ENCODE measurements at places on chromosomes 3 and 15. TPM values are rescaled to one million over a fixed set of nuclear protein-coding genes. Genes with fewer than 3 reads are reported as not detected.
A peak's percentile ranks its signal among the peaks of the same experiment; 100 is the strongest.

The PLIN1 gene
- total RNA-seq, result 0.32 TPM

The CFAP44 gene
- total RNA-seq, result 5.4 TPM

The KATNBL1 gene
- 40.5 TPM for total RNA-seq

The CACNA2D3 gene
- 0.20 TPM for total RNA-seq

The NT5DC2 gene
- total RNA-seq, result 125 TPM

The KBTBD13 gene
- not detected for total RNA-seq

The BNC1 gene
- not detected for total RNA-seq

The SKOR1 gene
- total RNA-seq, result 0.81 TPM

GRCh38 chr3:134710313-134710680 is 59.5 kb upstream of the KY start:
- H3K36me3 ChIP-seq, result no peaks in the 10 kb centered on the region
- DNase-seq, result no peak
- peaks cover 7% of the 10 kb centered on the region for H3K27me3 ChIP-seq
- no peak overlapping the region for H3K4me3 ChIP-seq
- H3K4me1 ChIP-seq, result no peaks in the 10 kb centered on the region
- no peak overlapping the region for H3K27ac ChIP-seq

DNA sequence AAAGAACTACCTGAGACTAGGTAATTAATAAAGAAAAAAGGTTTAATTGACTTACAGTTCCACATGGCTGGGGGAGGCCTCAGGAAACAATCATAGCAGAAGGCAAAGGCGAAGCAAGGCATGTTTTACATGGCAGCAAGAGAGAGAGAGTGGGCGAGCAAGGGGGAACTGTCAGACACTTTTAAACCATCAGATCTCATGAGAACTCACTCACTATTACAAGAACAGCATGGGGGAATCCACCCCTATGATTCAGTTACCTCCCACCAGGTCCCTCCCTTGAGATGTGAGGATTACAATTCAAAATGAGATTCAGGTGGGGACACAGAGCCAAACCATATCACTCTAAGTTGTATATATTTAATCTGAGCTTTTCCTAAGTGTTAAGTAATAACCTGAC is 79.0 kb upstream of the MLF1 start:
- no peak for DNase-seq
- H3K4me1 ChIP-seq, result no peaks in the 10 kb centered on the region
- H3K27ac ChIP-seq, result no peak overlapping the region
- no peaks in the 10 kb centered on the region for H3K36me3 ChIP-seq

- no peaks in the 10 kb centered on the region for H3K36me3 ChIP-seq
- H3K4me1 ChIP-seq, result no peaks in the 10 kb centered on the region
- DNase-seq, result no peak
- H3K27me3 ChIP-seq, result no peaks in the 10 kb centered on the region
- H3K4me3 ChIP-seq, result no peak overlapping the region
These were observed 376.2 kb upstream of the RORA start for GRCh38 chr15:61605343-61605742.

DNA sequence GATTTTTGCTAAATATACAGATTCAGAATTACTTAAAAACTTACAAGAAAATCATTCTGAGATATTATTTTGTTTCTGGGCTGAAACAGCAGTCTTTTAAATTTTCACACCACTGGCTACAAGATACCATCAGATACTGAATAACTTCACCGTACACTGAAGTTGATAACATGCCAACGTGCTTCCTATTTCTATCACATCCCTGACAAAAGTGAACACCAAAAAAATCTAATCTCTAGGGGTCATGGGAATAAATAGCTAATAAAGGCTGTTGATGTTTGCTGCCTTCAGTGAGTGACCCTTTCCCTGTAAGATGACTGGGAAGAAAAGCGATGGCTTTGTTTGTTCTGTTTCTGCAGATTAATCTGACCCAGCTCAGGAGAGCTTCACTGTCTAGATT is 120.5 kb downstream of the DUT start:
- H3K27me3 ChIP-seq, result no peaks in the 10 kb centered on the region
- H3K4me1 ChIP-seq, result peaks cover 34% of the 10 kb centered on the region
- H3K4me3 ChIP-seq, result no peak overlapping the region
- no peak for DNase-seq

DNA sequence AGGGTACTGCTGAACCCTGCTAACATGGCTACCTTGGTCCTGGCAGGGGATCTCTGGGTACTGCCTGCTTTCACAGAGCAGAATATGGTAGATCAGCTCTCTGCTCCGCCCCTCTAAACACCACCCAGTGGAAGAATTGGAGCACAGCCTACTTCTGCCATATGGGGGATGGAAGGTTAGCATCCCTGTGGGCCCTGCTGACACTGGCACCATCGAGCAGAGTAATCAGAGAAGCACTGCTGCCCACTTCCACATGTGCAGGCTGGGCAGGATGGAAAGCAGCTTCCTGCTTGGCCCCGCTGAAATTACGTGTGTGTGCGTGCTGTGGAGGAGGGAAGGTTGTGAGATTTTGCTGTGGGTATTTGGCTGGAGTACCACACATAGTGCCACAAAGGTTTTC is 24.8 kb downstream of the CCR1 start:
- H3K27me3 ChIP-seq, result no peaks in the 10 kb centered on the region
- H3K4me3 ChIP-seq, result no peak overlapping the region
- H3K36me3 ChIP-seq, result no peaks in the 10 kb centered on the region
- peaks cover 23% of the 10 kb centered on the region for H3K4me1 ChIP-seq
- DNase-seq, result no peak

DNA sequence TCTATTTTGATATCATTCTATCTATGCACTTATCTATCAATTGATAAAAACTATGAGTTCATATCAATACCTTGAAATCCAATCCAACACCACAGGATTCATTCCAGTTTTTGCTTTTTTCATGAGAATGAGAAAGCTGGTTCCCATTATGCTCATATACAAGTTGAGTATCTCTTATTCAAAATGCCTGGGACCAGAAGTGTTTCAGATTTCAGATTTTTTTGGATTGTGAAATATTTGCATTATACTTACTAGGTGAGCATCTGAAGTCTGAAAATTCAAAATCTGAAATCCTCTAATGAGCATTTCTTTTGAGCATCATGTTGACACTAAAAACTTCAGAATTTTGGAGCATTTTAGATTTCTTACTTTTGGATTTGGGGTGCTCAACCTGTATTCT is 67.8 kb upstream of the DCBLD2 start:
- no peak for DNase-seq
- H3K36me3 ChIP-seq, result no peaks in the 10 kb centered on the region
- H3K4me3 ChIP-seq, result no peak overlapping the region
- H3K27ac ChIP-seq, result peak overlapping the region; percentile 97

- H3K36me3 ChIP-seq, result no peaks in the 10 kb centered on the region
- H3K27ac ChIP-seq, result no peak overlapping the region
- H3K4me1 ChIP-seq, result no peaks in the 10 kb centered on the region
- H3K4me3 ChIP-seq, result no peak overlapping the region
- no peak for DNase-seq
These were observed 121.2 kb downstream of the MECOM start for GRCh38 chr3:169542331-169542751.

DNA sequence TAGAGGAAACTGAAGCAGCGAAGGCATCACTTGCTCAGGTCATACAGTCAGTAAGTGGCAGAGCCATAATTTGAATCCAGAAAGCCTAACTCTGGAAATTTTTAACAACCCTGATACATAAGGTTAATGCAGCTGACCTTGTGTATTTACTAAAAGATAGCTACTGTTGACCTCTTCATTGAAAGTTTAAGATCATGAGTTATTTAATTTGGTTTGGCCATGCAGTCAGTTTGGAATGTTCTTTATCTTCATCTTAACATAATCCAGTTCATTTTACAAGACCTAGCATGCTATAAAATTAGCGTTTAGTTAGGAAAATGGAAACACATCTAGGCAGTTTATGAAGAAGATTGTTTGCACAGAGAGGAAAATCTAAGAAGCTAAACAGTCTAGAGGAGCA is 240.9 kb downstream of the RBMS3 start:
- H3K27me3 ChIP-seq, result no peaks in the 10 kb centered on the region
- no peaks in the 10 kb centered on the region for H3K36me3 ChIP-seq
- no peaks in the 10 kb centered on the region for H3K4me1 ChIP-seq

DNA sequence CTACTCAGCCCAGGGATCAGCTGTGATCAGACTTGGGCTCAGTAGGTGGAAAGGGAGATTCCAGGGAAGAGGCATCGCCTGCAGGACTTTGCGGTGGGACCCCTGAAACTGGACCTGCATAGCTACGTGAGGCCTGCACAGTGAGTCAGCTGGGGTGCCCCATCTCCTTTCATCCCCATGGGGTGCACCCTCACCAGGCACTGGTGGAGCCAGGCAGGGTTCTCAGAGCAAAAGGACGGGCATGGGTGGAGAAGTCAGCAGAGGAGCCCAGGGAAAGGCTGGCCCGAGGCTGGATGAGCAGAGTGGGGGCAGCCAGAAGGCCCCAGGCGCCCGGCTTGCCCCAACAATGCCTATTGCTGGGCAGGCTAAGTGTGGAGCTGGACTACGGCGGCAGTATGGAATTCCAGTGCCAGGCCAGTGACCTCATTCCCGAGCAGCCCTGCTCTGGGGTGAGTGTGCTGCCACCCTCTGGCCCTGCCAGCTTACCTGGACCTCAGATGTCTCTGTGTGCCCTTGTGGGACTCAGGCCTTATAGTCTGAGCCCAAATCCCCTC is 19.7 kb downstream of the ACAA1 start:
- DNase-seq, result no peak
- H3K27ac ChIP-seq, result no peak overlapping the region
- H3K4me1 ChIP-seq, result peaks cover 11% of the 10 kb centered on the region
- no peaks in the 10 kb centered on the region for H3K36me3 ChIP-seq
- no peak overlapping the region for H3K4me3 ChIP-seq

- H3K4me1 ChIP-seq, result no peaks in the 10 kb centered on the region
- no peak for DNase-seq
- no peak overlapping the region for H3K27ac ChIP-seq
- H3K27me3 ChIP-seq, result no peaks in the 10 kb centered on the region
These were observed 62.3 kb downstream of the MCTP2 start for GRCh38 chr15:94293411-94294402.

DNA sequence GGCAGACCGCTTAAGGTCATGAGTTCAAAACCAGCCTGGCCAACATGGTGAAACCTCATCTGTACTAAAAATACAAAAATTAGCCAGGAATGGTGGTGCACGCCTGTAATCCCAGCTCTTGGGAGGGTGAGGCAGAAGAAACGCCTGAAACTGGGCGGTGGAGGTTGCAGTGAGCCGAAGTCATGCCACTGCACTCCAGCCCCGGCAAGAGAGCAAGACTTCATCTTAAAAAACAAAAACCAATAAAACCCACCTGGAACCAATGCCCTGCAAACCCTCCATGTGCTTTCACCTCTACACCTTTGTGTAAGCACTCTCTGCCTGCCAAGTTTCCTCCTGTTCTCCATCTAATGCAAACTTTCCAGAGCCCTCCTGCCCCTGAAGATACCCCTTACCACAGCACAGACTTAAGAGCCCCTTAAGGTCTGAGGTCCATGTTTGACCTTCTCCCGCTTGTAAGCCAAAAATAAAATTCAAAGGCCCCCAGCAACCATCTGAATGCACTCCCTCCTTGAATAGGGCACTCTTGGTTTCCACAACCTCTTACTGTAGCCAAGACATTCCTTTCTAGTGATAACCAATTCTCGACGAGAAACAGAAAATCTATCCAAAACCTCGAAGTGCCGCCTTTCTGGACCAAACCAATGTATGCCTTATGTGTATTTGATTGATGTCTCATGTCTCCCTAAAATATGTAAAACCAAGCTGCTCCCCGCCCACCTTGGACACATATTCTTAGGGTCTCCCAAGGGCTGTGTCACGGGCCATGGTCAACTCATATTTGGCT is 3.0 kb downstream of the RPL32 start:
- H3K27ac ChIP-seq, result no peak overlapping the region
- no peak overlapping the region for H3K4me3 ChIP-seq
- no peaks in the 10 kb centered on the region for H3K27me3 ChIP-seq

- peaks cover 4% of the 10 kb centered on the region for H3K36me3 ChIP-seq
- peaks cover 7% of the 10 kb centered on the region for H3K4me1 ChIP-seq
- no peak for DNase-seq
- H3K27me3 ChIP-seq, result no peaks in the 10 kb centered on the region
- H3K4me3 ChIP-seq, result no peak overlapping the region
These were observed 15.7 kb downstream of the PLEKHO2 start for GRCh38 chr15:64857421-64857820.

DNA sequence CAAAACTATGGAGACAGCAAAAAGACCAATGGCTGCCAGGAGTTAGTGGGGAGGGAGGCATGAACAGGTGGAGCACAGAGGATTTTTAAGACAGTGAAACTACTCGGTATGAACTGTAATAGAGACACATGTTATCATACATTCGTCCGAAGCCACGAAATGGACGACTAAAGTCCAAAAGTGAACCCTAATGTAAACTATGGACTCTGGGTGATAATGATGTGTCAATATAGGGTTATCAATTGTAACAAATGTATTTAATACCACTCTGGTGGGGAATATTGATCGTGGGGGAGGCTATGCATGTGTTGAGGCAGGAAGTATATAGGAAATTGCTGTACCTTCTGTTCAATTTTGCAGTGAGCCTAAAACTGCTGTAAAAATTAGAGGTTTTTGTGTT is 107.0 kb downstream of the CPN2 start:
- DNase-seq, result no peak
- no peak overlapping the region for H3K4me3 ChIP-seq
- H3K27me3 ChIP-seq, result no peaks in the 10 kb centered on the region
- H3K36me3 ChIP-seq, result no peaks in the 10 kb centered on the region
- H3K27ac ChIP-seq, result no peak overlapping the region
- peaks cover 10% of the 10 kb centered on the region for H3K4me1 ChIP-seq

GRCh38 chr3:124791142-124791541 is 60.9 kb downstream of the UMPS start:
- H3K36me3 ChIP-seq, result no peaks in the 10 kb centered on the region
- no peak overlapping the region for H3K4me3 ChIP-seq
- no peak for DNase-seq
- H3K27ac ChIP-seq, result no peak overlapping the region
- no peaks in the 10 kb centered on the region for H3K27me3 ChIP-seq
- peaks cover 27% of the 10 kb centered on the region for H3K4me1 ChIP-seq

GRCh38 chr3:149233323-149233722 is 11.7 kb upstream of the CP start:
- no peaks in the 10 kb centered on the region for H3K4me1 ChIP-seq
- no peaks in the 10 kb centered on the region for H3K27me3 ChIP-seq
- no peak overlapping the region for H3K4me3 ChIP-seq
- H3K36me3 ChIP-seq, result no peaks in the 10 kb centered on the region
- DNase-seq, result no peak

DNA sequence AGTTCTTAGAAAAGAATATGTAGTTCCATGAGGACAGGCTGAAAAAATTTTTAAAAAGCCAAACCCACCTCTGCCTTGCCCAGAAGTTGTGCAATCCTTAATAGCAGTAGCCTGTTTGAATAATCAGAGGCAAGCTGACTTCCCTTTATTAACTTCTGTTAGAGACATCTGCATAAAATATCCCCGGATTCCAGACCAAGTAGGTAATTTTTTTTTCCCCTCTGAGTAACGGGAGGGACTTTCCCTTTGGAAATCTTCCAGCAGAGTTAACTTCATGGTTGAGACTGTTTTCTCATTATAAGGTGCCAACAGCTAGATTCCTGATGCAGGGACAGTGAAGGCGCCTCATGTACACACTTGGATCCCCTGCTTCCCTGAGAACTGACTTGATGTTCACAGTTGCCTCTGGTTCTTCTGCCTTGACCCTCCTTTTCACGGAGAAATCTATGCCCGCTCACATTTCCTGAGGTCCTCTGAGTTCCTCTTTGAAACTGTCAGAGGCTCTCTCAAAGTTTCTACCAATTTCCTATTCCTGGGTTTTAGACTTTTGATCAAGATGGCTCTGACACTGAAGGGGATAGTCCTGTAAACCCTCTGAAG is 227.6 kb upstream of the BHLHE40 start:
- no peak overlapping the region for H3K4me3 ChIP-seq
- no peaks in the 10 kb centered on the region for H3K27me3 ChIP-seq
- no peaks in the 10 kb centered on the region for H3K36me3 ChIP-seq
- no peaks in the 10 kb centered on the region for H3K4me1 ChIP-seq
- H3K27ac ChIP-seq, result no peak overlapping the region
